ENCODE measurements at places on chromosomes 5 and 9.

DNA sequence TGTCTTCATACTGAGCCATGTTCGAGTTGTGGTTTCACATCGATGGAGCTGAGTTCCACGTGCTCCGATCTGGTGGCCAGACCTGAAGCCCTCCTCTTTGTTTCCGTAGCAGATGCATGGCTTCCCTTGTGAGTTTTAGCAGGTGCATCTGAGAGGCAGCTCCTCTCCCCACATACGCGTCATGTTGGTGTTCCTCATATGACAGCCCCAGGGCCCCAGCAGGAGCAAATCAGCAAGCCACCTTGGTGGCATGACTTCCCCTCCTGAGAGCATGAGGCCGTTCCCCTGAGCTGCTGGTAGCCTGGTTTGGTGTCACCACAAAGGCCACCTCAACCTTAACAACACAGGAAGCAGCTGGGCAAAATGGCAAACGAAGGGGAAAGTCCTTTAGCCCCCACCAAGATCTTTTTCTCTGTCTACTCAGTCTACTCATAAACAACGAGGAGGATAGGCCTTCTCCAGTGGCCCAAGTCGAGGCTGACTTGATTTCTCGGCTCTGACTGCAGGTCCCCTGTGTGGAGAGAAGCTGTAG is 5.9 kb downstream of the CYFIP2 start:
- peak; percentile 47 for DNase-seq

DNA sequence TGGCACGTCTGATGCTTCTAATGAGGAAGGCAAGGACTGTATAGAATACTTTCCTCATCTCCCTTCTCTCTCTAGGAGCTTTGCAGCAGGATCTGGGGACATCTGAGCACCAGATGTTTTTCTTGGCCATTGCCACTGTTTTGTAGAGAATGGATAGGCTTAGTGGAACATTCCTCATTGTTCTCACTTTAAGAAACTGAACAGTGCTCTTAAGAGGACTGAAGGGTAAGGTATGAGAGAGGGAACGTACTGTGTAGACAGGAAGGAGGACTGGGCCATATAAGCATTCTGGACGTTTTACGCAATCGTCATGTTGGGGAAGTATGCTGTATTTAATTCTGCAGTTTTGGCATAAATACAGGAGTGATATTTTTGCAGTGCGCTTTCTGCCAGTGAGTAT is 70.6 kb downstream of the SMARCA2 start:
- no peak for DNase-seq

- DNase-seq = no peak
Measured at GRCh38 chr9:124765439-124765835, 5.7 kb downstream of the NR6A1 start.

DNA sequence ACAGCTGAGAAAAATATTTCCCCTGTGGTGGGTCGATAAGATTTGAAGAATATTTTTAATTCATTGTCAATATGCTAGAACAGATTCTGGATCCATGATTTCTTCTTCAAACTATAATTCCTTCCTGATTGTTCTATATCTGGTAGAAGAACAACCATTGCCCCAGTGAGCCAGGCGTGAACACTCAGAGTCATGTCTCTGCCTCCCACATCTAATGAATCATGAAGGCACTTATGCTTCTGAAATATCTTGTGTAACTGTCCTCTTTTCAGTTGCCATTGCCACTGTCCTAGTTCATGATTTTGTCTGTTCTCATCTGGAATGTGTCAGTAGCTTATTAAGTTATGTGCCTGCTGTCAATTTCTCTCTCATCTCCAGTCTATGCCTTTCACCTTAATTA is 40.0 kb downstream of the GABRG2 start:
- DNase-seq = no peak

- DNase-seq = no peak
Measured at GRCh38 chr5:106853266-106853665, 817.5 kb downstream of the EFNA5 start.

DNA sequence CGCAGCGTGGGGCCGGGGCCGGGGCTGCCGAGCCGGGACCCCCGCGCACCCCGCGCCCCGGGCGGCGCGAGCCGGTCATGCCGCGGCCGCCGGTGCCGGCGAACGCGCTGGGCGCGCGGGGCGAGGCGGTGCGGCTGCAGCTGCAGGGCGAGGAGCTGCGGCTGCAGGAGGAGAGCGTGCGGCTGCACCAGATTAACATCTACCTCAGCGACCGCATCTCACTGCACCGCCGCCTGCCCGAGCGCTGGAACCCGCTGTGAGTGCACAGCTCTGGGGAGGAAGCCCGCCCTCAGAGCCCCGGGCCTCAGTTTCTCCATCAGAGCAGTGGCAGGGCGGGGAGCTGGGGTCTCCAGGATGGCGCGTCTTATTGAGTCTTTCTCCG is 335 bp downstream of the GALNT12 start:
- DNase-seq = no peak

DNA sequence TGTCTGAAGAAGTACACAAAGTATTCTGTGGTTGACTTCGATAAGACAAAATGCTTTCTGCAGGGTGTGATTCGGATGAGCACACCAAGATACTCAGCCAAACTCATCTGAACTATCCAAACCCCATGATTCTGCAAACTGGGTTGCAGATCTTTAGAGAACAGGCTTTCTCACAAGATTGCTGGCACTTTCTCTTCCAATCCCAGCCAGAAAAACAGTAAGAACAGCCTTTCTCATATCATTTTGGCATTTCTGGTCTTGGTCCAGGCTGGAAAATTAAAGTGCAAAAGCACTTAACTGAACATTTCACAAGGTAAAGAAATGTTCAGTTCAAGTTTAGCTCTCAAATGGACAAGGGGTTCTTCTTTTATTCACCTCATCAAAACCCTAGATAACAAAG is 269.1 kb downstream of the NR2F1-AS1 start:
- no peak for DNase-seq

DNA sequence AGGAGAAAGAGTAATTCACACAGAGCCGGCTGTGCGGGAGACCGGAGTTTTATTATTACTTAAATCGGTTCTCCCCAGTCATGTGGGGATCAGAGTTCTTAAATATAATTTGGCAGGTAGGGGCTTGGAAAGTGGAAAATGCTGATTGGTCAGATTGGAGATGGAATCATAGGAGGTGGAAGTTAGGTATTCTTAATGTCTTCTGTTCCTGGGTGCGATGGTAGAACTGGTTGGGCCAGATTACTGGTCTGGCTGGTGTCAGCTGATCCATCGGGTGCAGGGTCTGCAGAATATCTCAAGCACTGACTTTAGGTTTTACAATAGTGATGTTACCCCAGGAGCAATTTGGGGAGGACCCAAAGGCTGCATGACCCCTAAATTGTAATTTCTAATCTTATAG is 4.6 kb upstream of the CERCAM start:
- no peak for DNase-seq

- DNase-seq = no peak
Measured at GRCh38 chr5:177094224-177095087, 7.7 kb downstream of the FGFR4 start.

- no peak for DNase-seq
Measured at GRCh38 chr5:113489299-113489698, 1.0 kb upstream of the MCC start.

DNA sequence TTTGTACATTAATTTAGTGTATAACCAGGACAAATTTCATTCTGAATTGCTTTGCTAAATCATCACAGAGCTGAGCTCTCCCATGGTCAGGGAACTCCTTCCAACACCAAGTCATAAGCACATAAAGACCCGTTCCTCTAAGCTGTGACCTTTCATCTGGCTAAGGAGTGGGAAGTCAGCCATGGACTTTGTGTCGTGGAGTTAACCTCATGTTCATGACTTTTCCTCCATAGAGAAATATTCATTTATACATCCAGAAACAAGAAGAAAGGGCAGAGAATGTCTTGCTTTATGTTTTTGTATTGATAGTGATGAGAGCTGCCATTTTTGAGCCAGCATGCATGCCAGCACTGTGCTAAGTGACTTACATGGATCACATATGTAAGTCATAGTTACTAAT is 97.5 kb downstream of the INIP start:
- no peak for DNase-seq

DNA sequence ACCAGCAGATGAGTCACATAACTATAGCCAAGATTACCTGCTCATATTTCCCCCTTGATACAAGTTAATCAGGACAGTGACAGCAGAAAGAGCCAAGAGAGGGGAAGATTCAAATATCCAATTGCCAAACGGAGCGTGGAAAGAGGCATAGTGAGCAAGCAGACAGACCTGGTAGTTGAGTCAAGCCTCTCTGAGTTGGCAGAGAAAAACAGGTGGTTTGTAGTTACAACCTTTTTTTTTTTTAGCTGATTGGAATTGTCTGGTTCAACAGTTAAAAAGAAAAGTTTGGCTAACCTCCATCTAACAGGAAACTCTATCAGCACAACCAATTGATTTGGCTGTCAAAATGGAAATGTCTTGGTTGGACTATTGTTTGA is 272.1 kb downstream of the TLE1 start:
- DNase-seq = no peak

DNA sequence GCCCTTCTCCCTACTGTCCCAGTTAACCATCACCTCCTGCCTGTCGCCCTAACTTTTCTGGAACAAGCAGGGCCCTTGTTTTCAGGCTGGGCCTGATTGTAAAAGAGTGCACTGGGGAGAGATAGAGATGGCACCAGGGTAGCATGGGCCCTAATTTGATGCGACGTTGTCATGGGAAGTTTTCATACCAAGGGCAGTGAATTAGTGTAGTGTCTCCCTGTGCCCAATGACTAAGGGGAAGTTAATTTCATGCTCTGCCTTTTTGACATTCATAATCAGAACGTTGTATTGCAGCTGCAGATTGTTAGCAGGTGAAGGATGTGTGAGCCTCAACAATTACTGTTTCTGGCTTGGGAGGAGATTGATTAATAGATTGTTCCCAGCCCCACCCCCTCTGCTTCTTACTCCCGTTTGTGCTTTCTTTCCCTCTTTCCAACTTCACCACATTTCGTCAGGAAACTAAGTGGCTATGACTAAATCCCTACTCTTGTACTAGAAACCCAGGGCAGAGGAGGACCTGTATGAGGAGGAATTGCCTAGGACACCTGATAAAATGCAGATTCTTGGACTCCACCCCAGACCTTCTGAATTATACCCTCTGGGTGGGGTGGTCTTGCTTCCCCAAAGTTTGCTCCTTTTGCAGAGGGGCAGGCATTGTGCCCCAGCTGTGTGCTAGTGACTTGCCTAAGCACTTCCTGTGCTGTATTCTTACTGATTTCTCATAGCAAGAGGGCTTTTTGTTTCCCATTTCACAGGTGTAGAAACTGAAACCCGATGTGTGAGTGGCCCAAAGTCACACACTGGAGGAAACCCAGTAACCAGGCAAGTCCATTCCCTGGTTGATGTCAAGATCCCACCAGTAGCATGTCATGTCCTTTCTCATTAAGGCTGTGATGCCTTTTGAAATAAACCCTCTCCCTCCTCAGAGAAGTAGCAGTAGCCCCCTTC is 56.3 kb downstream of the DAB2IP start:
- no peak for DNase-seq

GRCh38 chr5:157951673-157952373 is 92.9 kb upstream of the CLINT1 start:
- DNase-seq = no peak

DNA sequence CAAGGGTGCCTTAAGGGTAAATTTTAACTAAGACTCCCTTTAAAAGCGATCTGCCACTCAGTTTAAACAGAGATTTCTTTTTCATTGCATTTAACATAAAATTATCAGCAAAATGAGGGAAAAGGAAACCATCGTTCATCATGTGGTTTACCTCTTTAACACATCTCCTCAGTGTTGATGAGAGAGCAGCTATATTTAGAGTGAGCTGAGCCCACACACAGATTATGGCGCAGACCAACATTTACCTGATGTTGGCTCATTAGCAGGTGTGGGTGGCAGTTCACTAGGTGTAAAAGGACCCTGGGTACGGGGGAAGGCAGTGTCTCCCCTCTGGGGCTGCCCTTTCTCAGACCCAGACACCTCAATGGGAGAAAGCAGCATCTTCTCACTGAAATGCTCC is 149.8 kb downstream of the ENTREP1 start:
- DNase-seq = no peak

- no peak for DNase-seq
Measured at GRCh38 chr5:154603011-154603410, 125.0 kb upstream of the HAND1 start.

DNA sequence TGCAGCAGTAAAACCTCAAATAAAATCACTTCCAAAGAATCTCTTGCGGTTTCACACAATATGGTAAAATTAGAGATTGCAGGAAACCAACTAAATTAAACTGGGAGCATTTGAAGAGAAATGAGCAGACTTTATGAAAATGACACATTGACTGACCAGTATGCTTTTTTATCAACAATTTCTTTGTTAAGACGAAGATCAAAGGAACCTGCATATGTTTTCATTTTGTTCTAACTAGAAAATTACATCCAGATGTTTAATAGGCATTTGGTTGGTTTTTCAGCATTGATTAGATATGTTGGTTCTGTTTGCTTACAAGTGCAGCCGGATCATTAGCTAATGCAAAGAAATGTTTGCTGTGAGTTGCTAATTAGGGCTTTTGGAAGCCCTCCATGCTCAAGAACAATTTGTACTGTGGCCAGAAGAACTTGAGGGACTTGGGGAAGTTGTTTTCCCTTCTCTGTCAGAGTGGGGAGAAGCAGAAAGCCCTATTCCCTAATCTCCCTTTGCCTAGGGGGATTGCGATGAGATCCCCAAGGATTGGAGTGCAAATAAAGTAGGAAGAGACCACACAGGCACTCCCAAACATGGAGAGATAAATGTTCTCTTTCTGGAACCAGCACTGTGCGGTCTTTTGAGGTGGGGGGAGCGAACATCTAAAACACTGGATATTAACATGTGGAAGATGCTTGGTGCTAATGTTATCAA is 4.5 kb upstream of the TLE1 start:
- DNase-seq = no peak

DNA sequence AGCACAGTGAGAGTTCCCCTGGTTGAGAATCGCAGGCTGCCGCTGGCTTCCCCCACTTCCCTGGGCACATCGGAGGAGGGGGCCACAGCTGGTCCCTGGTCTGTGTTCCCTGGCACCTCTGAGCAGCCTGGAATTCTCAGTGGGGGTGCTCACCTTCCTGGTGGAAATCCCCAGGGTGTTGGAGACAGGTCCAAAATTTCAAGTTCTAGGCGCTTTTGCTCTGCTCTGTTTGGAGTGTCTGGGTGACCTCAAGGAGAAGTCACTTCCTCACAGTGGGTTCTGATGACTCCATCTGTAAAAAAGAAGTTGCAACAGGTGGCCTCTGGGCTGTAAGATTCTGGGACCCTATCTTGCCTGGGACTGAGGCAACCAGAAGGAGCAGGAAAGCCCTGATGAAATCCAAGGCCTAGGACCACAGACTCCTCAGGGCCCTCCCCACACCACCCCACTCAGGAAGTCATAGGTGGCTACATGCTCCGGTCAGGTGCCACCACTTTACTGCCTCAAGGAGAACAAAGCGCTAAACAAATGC is at the start of gene TRAF1:
TSS of gene TRAF1 (minus strand) at position 400 of the 532 bp plus-strand sequence. CDS start 721 bp downstream, outside the sequence.
- DNase-seq = no peak

GRCh38 chr9:125984461-125984860 is 237.3 kb downstream of the PBX3 start:
- DNase-seq = no peak
